NCI-H510A (cell line): ENCODE measurements at places on chromosomes 4 and X.

DNA sequence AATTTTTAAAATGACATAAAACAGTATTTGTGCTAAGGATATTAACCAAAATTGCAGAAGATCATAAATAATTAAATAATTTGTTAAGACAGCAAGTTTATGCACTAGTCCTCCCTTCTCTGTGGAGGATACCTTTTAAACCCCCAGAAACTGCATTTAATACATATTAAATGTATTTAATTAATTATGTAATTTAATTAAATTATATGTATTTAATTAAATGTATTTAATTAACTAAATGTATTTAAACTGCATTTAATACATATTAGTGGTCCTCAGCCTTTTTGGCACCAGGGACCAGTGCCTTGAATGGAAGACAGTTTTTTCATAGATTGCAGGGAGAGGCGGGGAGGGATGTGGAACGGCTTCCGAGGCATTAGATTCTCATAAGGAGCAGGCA is 404.6 kb downstream of the ARHGAP24 start:
- DNase-seq = no peak

DNA sequence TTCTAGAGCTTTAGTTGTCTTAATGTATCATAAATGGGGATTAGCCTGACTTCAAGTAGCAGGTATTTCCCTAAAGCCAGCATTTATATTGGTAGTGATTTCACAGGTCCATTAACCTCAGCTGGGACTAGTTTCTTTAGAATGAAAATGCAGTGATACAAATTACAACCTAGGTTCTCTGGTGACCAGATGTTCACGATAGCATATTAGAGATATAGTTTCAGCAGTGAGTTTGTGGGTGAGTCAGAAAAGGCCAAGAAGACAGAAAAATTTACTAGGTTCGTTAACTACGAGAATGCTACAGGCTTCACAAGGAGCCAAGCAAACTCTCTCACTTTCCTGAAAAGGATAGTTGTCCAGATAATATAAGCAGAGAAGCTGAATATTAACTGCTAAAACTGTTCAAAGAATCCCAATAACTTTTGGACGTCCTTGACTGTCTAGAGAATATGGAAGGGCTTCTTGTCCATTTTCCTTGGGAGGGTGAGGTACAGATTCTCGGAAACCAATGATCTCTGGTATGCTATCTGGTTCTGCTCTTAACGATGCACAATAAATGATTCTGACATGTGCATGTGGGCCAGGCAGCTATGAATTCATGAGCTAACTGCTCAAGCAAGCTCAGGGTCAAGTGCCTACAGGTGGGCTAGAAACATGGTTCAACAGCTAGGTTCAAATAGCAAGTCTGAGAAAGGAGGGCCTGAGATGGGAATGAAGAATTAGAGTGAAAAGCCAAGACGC is 6.0 kb upstream of the SPCS3 start:
- no peak for DNase-seq

- DNase-seq = no peak
These were observed 18.4 kb upstream of the MANBA start for GRCh38 chr4:102779204-102779603.

- no peak for DNase-seq
These were observed 1.3 kb downstream of the FAM149A start for GRCh38 chr4:186105647-186106321.

GRCh38 chr4:74932832-74933561 is at the start of gene PARM1:
Gene PARM1 (plus strand): TSS chr4:74933116. CDS start chr4:74933328, 212 bp downstream.
- DNase-seq = peak; percentile 93

DNA sequence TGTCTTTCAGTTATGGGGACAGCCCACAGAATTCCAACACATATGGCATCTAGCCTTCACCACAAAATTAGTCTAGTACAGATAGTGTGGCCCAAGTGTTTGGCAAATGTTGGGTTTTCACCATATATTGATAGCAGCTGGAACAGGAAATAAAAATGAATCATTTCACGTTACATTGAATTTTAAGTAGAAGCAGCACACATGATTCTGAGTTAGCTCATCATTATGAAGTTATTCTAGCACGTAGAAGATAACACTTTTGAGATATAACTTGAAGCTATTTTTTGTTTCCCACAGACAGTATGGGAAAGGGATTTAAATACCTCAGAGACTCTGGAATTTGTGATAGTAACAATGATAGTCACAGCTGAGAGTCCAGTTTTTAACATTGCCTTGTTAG is 118.7 kb downstream of the FAT4 start:
- no peak for DNase-seq

DNA sequence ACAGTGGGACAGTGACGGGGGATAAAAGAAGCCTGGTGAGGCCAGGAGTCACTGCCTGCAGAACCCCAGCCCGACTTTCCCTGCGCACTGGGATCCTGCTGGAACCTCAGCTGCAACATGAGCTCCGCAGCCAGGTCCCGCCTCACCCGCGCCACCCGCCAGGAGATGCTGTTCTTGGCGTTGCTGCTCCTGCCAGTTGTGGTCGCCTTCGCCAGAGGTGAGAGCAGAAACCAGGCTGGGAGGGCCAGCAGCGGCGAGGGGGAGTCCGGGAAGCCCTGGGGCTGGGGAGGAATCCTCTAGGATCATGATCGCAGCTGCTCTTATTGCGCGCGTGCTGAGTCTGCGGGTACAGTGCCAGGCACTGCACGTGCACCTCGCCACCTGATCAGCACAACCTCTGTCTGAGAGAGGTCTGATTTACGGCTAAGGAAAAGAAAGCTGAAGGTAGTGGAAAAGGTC is at the start of gene PF4V1:
Gene PF4V1, plus strand, starts transcription at position 51 of the 459 bp plus-strand sequence. Its CDS starts 67 bp downstream, at position 118.
- DNase-seq = no peak

GRCh38 chr4:10346023-10346422 is 111.2 kb downstream of the ZNF518B start:
- DNase-seq = no peak

DNA sequence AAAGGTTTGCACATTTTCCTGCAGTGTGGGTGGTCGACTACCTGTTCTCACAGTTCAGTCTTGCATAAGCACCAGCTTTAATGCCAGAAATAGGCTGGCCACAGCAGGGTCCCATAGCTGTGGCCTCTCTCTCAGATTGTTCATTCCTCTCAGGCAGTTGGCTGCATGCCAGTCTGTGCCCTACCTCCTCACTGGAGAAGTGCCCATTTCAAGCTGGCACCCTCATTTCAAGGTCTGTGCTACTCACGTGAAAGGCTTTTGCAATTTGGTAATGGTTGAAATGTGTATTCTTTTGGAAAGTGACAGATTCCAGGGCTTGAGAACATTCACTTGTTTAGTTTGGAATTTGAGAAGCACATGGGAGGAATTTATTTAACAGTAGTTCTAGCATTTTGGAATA is 28.9 kb upstream of the MTMR1 start:
- no peak for DNase-seq

DNA sequence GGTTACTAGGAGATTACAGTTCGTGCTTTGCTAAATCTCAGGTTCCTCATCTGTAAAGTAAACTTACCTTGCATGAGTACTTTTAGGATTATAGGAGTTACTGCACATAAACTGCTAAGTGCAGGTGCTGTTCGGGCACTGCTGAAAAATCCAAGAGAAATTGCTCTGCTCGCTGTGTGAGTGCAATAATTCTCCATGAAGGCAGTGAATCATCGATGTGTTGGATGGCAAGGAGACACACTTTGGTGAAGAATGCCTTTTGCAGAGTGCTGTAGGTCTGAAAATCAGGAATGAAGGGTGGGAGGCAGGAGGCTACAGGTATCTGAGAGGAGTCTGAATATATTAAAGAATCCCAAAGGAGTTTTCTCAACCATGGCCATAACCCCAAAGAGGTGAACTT is 113.0 kb downstream of the CHIC2 start:
- DNase-seq = no peak

DNA sequence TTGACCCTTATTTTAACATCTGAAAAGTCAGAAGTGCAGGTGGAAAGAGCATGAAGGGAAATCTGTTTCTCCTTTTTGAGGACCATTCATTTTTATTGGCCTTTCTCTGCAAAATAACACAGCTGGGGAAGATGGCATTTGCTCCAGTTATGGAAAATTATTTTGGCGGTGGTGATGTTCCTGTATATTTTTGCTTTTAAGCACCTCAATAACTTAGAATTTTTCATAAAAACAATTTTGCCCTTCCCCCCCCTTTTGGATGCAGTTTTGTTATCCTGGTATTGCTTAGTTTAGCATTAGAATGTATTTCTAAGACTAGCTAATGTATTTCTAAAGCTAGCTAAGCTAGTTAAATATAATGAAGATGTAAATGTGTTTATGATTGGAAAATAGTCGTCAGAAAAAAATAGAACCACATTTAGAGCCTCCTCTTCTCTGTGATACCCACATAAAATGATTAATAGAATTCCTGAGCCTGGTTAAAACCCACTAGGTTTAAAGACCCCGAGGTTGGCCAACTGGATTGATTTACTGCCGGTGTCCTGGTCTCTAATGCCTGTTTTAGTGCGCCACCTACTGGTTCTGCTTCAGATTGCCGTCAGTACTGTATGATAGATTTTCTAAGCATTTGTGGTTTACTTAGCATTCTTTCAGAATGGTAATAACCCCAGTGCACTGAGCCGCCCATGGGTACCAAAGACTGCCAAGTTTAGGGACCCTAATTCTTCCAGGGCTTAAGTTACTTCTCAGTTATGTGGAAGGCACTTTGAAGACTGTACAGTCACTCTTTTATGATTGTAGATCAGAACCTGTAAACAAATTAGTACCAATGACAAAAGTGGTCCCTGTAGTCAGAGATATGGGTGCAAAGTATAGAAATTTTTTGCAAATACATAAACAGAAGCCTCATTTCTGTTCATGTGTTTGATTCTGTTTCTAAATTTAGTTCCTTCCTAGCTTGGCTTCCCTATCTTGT is 11.4 kb downstream of the KLF3 start:
- DNase-seq = peak; percentile 20

DNA sequence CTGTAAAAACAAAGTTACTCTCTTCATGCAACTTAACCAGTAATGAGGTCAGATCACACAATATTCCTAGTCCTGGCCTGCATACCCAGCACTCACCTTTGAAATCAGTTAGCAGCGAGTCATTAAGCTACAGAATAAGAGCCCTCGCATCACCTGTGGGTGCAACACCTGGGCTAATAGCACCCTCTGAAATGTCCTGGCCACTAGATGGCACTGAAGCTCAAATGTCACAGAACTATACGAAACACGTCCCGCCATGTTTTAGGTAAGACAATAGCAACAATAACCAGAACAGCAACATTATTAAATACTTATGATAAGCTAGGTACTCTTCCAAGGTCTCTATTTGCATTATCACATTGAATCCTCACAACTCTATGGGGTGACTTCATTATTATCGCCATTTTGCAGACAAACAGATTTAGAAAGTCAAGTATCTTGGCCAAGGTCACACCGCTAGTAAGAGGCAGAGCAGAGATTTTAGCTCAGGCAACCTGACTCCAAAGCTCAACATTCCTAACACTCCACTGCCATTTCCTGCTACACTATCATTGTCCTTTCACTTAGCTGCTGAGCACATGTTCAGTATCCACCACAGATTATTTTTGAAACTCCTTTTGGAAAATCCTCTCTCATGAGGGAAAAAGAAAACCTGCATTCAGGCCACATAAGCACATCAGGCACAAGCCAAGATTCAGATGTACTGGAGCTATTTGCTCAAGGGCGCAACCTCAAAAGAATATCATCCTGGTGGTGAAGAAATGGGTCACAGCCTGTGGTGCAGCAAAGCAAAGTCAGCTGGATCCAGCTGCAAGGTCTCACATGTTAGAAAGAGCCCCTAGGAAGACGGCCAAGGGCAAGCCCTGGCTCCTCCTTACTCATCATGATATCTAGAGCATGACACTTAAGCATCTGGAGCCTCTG is 59.5 kb upstream of the KDR start:
- DNase-seq = peak; percentile 35

DNA sequence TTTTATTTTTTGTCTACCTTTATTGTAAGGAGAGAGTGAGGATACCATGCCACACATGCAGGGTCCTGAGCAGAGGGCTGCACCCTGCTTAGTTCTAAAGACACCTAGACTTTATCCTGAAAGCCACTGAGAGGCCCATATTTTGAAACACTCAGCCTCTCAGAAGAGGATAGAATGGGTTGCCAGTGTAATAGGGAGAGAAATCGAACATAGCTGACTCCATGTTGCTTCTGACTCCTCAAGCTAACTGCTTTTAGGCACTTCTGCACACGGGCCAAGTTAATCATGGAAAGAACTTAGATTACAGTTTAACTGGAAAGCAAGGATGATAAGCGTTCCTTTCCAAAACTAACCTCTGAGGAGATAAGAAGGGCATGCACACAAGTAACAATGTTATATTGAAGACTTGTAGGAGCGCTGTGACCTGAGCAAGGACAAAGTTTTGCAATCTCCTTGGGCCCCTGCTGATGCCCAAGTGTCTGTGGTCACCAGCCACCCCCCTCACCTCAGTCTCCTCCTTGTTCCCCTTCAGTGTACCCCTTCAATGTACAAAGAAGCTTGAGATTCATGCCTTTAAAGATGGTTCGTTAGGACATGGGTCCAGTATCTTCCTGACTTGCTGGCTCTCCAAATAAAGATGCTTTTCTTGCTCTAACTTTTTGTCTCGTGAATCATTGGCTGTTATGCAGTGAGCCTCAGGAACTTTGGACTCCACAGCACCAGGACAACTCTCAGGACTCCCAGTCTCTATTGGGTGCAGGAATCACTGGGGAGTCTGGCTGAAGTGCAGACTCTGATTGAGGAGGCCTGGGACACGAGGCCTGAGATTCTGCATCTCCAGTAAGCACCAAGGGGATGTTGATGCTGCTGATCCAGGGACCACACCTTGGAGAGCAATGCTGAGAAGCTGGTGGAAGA is 25.4 kb upstream of the CD99 start:
- no peak for DNase-seq

DNA sequence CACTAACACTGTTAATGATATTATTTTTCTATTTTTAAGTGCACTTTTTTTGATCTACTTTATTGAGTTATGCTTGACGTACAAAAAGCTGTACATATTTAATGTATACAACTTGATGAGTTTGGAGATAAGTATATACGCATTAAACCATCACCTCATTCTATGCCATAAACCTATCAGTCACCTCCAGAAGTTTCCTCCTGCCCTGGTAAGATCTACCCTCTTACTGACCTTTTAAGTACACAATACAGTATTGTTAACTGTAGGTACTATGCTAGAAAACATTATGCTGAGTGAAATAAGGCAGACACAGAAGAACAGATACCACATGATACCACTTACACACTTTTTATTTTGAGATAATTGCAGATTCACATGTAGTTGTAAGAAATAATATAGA is 36.9 kb downstream of the INTS6L start:
- no peak for DNase-seq

- DNase-seq = no peak
These were observed 102.0 kb upstream of the LSM6 start for GRCh38 chr4:146073517-146073916.

DNA sequence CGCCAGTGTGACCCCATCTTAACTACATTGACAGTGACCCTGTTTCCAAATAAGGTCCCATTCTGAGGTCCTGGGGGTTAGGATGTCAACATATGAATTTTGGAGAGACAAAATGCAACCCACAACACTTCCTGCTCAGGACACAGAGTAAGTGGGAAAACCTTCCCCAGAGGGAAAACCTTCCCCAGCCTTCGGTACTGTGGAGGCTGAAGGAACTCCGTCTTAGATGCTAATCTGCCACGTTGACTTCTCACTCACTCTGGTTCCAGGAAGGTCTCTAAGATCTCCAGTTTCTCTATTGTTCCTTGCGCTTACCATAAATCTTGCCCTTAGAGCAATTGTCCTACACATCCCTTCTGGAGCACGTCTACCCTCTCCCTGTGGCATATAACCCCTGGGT is 29.7 kb upstream of the HMX1 start:
- no peak for DNase-seq
